ENCODE measurements at places on chromosomes 5 and 9.

DNA sequence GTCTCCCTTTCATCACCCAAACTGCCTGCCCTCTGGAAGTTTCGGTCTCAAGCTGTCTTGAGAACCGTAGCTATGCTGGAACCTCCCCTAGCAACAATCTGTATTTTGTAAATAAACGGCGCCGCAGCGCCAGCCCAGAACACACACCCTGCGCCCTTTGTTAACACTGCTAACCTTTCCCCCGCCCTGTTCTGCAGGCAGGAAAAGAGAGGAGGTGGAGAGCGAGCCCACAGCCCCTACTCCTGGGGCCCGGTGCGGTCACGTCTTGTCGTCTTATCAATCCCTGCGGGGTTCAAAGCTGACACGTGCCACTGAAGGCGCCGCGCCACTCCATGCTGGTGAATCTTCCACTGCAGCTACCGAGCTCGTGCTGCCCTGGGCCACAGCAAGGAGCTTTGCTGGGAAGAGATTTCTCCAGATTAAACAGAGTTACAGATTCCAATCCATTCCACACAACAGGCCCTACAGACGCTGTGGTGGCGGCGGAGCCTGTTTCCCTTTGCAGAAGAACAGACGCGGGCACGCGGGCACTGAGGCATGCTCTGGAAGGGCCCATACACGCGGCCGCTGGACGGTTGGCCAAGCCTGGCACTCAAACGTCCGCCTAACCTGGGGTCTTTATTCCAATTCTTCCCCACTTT, 25.3 kb downstream of the ZDHHC11B start:
- peak; percentile 64 for DNase-seq

- no peak for DNase-seq
Observed at GRCh38 chr9:112869917-112870316, 20.8 kb downstream of the SLC46A2 start.

GRCh38 chr5:68924481-68925145, 169.2 kb upstream of the SLC30A5 start:
- no peak for DNase-seq

DNA sequence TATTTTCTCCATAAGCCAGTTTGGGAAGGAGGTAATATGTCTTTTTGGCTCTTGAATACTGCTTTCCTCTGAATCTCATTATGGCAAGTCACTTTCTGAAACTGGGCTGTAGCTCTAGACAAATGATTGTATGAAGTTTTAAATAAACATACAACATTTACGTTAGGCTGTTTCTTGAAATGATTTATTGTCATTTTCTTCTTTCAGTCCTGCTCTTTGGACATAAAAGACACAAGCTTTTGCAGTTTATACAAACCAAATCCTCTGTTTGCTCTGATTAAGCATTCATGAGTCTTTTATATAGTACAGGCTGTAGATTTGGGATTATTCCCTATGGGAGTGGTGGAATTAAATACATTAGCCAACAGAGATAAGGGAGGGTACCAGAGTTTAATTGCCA, 139.7 kb downstream of the CEP120 start:
- DNase-seq, result no peak

- no peak for DNase-seq
Observed at GRCh38 chr9:130041648-130042405, 1.2 kb downstream of the FNBP1 start.

- DNase-seq, result no peak
Observed at GRCh38 chr5:130333089-130333488, 428.8 kb downstream of the CHSY3 start.

DNA sequence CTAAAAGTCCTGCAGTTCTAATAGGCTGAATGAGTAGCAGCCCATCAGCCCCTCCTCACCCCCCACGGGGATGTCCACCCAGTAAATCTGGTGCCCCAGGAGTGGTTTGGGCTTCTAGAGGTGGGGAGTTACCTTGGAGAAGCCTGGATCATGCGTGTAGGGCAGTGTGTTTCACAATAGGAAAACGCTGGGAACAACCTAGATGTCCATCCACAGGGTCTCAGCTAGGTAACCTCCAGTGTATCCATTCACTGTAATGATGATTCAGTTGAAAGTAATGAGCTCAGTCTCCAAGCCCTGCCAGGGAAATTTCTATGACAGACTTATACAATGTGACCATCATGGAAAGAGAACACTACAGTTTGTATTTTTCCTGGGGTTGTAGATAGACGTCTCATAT, 51.8 kb downstream of the NDST1 start:
- no peak for DNase-seq

DNA sequence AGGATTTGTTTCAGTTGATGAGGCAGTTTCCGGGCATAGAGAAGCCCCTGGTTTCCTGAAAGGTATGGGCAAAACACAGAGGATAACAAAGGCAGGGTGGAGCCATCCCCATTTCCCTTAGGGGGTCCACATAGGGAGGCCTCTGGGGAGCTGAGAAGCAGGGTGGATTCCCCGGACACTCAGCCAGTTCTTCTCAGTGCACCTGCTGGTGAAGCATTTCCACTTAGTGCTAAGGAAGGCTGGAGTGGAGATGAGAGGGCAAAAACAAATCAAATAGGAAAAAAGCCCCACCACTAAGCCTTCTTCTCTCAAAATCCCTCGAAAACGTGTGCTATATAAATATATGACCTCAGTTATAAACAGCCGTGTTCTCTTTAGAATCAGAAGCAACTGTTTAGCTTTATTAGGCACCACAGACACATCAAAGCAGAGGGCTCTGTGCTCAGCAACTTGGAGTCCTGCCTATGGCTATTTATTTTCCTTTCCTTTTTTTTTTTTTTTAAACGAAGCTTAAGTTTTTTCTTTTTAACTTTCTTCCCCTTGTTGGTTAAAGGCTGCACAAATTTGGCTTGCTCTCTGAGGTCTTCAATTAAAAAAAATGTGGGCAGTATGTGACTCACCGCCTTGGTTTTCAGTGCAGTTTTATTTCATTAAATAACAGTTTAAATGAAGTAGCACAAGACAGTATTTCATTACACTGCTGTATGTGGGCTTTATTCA, 67.7 kb downstream of the PRDM6 start:
- DNase-seq, result no peak

DNA sequence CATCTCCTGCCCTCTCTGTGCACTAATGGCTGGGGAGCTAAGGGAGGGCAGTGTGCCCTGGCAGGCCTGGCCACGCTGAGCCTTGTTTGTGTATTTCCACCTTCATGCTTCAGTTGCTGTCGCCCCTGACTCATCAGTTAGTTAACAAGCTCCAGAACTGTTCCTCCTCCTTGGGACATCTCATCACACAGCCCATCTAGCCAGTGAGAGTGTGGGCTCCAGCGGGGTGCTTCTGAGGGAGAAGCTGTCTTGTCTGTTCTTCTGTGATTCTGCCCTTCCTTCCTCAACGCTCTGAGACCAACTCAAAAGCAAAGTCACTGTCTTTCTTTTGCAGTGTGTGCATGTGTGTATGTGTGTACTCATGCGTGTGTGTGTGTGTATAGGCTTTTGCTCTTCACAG, 58.3 kb upstream of the CPEB4 start:
- no peak for DNase-seq

- no peak for DNase-seq
Observed at GRCh38 chr5:146710348-146710747, 168.2 kb downstream of the PPP2R2B start.

GRCh38 chr9:90132866-90133265, 509.8 kb downstream of the DIRAS2 start:
- no peak for DNase-seq

DNA sequence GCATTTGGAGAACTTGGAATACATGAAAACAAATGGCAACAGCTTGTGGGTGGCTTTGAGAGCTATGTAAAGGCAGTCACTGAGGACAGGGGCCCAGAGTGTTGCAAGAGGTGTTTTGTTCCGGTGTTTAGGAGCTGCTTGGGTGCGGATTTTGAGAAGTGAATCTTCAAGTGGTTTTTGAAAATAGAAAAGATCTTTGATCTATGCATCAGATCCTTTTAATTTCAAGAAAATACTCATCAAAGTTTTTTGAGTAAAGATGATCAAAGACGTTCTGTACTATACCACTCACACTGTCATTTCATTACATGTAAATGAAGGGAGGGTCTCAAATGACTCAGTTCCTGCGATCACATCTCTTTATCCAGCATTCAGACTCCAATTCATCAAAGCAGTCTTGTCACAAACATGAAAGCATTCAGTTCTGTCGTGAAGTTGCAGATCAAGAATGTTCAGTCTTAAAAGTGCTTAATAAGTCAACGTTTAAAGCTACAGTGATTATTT, 112.5 kb downstream of the WDR41 start:
- DNase-seq, result peak; percentile 88

DNA sequence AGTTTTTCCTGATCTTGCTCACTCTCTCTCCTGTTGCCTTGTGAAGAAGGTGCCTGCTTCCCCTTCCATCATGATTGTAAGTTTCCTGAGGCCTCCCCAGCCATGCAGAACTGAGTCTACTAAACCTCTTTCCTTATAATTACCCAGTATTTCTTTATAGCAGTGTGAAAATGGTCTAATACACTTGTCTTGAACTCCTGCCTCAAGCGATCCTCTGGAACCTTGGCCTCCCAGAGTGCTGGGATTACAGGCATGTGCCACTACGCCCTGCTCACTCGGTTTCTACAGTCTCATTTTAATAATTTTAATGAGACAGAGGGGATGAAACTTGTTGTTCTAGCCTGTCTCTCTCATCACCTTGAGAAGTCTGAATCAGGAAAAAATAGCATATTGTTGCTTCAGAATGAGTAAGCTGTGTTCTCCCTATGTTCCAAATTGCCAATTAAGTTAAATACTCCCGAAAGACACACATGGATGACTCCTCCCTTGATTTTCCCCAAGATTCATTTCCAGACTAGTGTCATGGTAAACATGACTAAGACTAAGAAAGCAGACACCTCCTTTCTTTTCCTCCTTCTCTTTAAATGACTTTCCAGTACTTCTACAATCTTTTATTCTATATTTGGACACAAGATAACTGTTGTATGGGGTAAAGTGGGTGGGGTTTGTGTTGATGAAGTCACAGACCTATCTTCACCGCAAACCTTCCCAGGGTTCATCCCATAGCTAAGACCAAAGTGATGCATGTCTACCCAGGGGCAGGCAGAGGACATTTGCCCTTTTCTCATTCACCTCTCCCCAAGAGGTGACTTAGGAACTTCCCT, 7.8 kb upstream of the DNAJC18 start:
- no peak for DNase-seq

GRCh38 chr5:33788922-33789566, 102.7 kb downstream of the ADAMTS12 start:
- no peak for DNase-seq

DNA sequence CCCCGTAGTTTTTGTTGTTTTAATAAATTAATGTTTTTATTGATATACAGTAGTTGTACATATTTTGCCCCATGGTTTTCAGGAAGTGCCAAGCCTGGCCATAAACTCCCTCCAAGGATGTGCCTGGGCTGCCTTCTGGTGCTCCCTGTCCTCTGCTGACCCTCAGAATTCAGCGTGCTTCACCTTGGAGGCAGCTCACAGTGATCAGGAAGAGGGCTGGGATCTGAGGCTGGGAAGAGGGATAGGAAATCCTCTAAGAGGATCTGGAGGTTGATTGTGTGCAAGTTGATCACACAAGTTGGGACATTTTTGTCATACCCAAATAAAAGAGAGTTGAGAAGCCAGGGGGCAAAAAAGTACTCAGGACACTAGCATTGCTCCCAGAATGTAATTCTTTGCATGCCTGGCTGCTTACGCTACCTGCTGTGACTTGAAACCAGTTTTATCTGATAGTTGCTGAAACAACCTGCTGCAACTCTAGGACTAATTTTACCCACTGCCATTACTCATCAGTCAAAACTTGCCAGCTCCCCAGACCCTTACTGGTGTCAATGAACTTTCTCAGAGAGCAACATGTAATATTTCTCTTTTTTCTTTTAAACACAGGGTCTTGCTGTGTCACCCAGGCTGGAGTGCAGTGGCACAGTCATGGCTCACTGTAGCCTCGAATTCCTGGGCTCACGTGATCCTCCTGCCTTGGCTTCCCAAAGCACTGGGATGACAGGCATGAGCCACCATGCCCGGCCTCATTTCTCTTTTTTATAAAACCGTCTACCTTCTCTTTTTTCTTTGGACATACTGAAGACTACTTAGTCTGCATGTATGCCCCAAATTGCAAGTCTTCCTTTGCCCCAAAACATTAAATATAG, 29.0 kb downstream of the PDE6A start:
- no peak for DNase-seq

DNA sequence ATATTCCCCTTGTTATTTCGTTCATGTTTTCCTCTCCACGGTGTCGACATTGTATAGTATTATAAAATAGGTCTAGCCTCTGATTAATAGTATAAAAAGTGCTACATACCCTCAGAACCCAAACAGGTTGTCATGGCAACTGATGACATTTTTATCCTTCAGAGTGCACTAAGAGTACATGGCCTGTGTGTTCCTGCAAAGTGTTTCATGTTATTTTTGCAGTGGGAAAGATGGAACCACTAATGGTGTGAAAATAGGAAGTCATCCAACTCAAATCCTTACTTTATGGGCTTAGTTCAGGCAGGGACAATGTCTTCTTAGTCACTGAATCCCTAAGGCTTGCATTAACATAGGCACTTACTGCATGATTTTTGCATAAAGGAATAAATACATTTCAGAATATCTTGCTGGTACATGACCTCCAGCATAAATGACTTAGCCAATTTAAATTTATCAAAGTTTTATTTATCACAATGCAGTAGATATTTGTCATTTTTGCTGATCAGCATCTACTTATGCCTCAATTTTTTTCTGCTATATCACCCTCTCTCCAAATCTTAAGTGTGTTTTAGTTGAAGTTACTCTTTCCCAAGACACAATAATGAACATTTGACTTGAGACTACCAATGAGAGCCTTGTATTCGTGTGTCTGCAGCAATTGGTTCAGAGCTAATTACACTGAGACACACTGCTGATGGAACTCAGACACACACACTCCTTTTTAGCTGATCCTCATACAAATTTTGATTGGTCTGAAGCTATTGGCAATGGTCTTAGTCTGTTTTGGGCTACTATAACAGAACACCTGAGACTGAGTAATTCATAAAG, 243.7 kb downstream of the KCTD16 start:
- DNase-seq, result no peak

GRCh38 chr5:150585781-150586341, 54.6 kb upstream of the SYNPO start:
- no peak for DNase-seq

DNA sequence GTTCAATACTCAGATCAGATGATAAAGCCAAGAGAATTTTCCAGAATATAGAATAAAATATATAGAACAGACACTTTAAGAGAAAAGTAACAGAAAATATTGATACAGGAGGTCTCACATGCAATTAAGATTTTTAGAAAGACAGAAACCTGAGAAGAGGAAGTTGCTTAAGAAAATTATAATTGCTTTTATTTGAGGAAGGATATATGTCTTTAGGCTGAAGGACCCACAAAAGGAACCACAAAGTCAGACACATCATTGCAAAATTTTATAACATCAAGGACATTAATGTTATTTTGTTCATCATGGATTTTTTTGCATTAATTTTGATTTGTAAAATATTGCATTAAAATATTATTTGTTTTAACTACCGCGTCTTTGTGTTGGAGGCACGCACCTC, 141.5 kb downstream of the FSTL4 start:
- no peak for DNase-seq

DNA sequence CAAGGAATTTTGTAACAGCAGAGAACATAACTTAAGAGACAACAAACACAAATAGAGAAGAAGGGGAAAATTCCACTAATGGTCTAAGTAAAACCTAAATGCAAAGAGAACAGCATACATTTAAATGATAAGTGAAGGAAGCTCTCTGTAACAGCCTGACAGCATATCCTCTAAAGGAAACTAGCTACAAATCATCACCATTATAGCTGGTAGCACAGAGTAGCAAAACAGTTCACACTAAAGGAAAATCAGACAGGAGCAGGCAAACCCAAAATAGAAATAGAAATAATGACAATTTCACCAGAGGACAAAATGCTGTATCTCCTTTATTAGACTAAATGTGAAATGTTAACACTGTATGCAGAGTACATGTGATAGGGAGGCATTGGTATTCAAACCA, 532.8 kb downstream of the PTPRD start:
- no peak for DNase-seq
